Testis (tissue), 5 donors: ENCODE measurements at places on chromosomes 1 and 21. TPM values are rescaled to one million over a fixed set of nuclear protein-coding genes. Genes with fewer than 3 reads are reported as not detected.

Gene NUDT4B
- total RNA-seq, result 30.9 TPM

Gene MR1
- total RNA-seq, result 5.8 TPM

Gene OPTC
- 0.87 TPM for total RNA-seq

Gene MFAP2
- total RNA-seq, result 7.9 TPM

Gene LCE3D
- not detected for total RNA-seq

Gene RAP1GAP
- 8.4 TPM for total RNA-seq

Gene SNX27
- 42.8 TPM for total RNA-seq

Gene RGL1
- total RNA-seq, result 58.2 TPM

Gene PDZK1IP1
- 8.6 TPM for total RNA-seq

Gene ITLN2
- total RNA-seq, result 6.4 TPM

Gene SPEN
- 60.6 TPM for total RNA-seq

Gene TTC34
- 5.2 TPM for total RNA-seq

Gene GOLPH3L
- 19.9 TPM for total RNA-seq

Gene TAS1R1
- 5.3 TPM for total RNA-seq

Gene PDZK1
- total RNA-seq, result 0.94 TPM

Gene MATN1
- 0.62 TPM for total RNA-seq

Gene KANK4
- 5.2 TPM for total RNA-seq

Gene C1orf115
- 10.8 TPM for total RNA-seq

Gene LMOD1
- total RNA-seq, result 31.4 TPM

Gene WRAP73
- 26.1 TPM for total RNA-seq

Gene BATF3
- 2.5 TPM for total RNA-seq

Gene DYRK3
- total RNA-seq, result 36.4 TPM

Gene FAM72D
- 1.2 TPM for total RNA-seq

Gene SPRR4
- 8.4 TPM for total RNA-seq

Gene EDARADD
- total RNA-seq, result 3.9 TPM

Gene FNDC5
- 9.4 TPM for total RNA-seq

Gene MIXL1
- total RNA-seq, result 0.68 TPM

Gene DNAJC28
- total RNA-seq, result 9.3 TPM

Gene PRAMEF10
- not detected for total RNA-seq

Gene CCDC185
- 29.8 TPM for total RNA-seq

Gene CELA3B
- total RNA-seq, result not detected

Gene MCOLN3
- 5.1 TPM for total RNA-seq

Gene RIIAD1
- total RNA-seq, result 6.4 TPM

Gene OR2M3
- 0.24 TPM for total RNA-seq

Gene RSBN1
- total RNA-seq, result 32.5 TPM

Gene B3GALT2
- total RNA-seq, result 2.5 TPM

Gene TMEM52
- 143 TPM for total RNA-seq

Gene RNU1-2
- under 0.01 TPM for total RNA-seq

Gene HSPA13
- total RNA-seq, result 28.1 TPM

Gene OR2T29
- not detected for total RNA-seq

Gene TNFRSF25
- 13.4 TPM for total RNA-seq

Gene LCE1A
- not detected for total RNA-seq

Gene LPAR3
- 65.9 TPM for total RNA-seq

Gene TP53BP2
- 64.3 TPM for total RNA-seq
